ENCODE measurements at places on chromosomes 2 and 18.
A peak's percentile ranks its signal among the peaks of the same experiment; 100 is the strongest.

DNA sequence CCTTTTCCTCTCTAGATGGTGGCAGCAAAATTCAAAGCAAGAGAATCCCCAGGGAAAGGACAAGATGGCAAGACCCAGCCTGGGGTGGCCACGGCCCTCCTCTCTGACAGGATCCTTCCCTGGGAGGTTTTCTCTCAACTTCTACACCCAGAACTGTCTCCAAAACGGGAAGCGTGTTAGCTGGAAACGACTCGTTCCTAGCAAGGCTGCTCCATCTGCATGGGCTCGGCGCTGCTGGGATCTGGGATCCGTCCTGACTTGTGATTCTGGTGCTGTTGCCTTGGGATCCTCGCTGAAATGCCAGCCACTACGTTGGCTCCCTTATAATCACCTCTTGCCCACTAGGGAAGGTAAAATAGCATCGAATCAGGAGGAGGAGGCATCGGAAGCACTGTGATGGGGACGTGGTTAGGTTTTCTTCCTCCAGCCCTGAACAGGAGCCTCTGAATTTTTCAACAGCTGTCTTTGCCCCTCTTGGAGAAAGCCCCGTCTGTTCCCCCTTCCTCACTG lies 514.8 kb upstream of the MYT1L start:
- no peak for DNase-seq

GRCh38 chr2:225742487-225742886 lies 343.0 kb downstream of the NYAP2 start:
- no peak for DNase-seq

DNA sequence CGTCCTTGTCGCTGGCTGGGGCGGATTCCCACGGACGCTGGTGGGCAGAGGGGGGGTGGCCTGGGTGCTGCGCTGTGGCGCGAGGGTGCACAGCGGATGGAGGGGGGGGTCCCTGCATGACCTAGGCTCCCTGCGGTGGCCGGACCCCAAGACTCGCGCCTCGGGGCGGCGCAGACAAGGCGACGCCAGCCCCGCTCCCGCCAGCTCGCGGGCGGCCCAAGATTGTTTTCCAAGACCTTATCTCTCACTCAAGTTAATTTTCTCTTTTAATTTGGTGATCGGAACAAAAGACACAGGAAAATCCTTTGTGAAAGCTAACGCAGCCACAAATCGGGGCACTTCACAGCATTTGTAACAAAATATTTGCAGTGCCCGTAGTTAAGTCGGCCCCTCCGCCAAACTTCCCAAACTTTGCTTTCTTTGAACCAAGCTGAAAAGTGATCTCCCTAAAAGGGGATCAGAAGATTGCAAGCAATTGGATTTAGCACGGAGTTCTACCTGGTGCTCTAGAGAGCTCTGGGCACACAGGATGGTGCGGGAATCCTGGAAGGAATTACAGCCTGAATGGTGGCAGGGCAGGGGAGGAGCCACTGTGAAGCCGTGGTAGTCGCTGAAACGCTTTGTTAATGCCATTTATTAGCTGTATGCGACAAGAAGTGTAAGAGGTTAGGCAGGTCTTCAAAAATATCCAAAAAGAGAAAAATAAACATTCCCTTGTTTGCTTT lies 4.8 kb upstream of the ID2 start:
- DNase-seq, result no peak

GRCh38 chr2:73963385-73964120 lies 21.2 kb upstream of the TET3 start:
- no peak for DNase-seq

GRCh38 chr18:2529154-2529553 lies 42.2 kb downstream of the METTL4 start:
- DNase-seq, result no peak

GRCh38 chr18:13147130-13147529 lies 71.4 kb upstream of the LDLRAD4 start:
- no peak for DNase-seq

DNA sequence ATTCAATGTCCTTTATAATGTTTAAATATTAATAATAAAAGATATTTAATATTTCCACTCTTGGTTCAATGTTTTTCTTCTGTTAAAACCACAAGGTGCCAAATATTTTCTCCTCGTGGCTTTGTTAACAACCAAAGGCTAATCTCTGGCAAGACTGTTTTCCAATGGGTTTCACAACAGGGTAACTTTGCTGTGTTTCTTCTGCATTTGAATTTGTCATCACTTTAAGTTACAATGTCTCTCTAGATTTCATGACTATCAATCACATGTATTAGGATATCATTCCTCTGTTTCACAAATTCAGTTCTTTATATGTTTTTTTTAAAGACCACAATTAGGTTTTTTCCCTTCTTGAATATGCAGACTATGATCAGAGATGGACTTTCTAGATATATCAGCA lies 469.8 kb upstream of the ACVR2A start:
- no peak for DNase-seq

DNA sequence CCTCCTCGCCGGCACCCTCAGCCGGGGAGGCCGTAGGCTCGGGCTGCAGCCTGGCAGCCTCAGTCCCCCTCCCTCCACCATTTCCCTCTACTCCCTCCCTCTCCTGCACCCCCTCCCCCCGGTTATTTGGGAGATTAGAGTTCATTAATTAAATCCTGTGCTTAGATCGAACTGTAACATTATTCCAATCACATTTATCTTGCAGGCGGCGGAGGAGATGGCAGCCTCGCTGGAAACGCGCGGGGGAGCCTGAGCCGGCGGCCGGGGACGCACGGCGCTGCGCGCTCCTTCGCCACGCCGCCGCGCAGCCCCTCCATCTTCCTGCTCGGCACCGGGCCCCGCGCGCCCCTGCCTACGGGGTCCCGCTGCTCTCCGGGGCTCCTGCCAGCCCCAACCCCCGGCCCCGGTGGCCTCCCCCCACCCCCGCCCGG lies at the start of gene ST8SIA3:
ST8SIA3 (plus strand) TSS at position 287 of the 431 bp plus-strand sequence. CDS start 290 bp downstream, outside the sequence.
- DNase-seq, result no peak

GRCh38 chr18:59861009-59861408 lies 38.8 kb upstream of the PMAIP1 start:
- no peak for DNase-seq

- no peak for DNase-seq
These were observed 1027.7 kb downstream of the TMEM182 start for GRCh38 chr2:103789381-103790095.

GRCh38 chr2:121583555-121583954 lies 52.9 kb downstream of the RNU4ATAC start:
- DNase-seq, result no peak

GRCh38 chr2:6864923-6865345 lies 773 bp downstream of the CMPK2 start:
- no peak for DNase-seq

DNA sequence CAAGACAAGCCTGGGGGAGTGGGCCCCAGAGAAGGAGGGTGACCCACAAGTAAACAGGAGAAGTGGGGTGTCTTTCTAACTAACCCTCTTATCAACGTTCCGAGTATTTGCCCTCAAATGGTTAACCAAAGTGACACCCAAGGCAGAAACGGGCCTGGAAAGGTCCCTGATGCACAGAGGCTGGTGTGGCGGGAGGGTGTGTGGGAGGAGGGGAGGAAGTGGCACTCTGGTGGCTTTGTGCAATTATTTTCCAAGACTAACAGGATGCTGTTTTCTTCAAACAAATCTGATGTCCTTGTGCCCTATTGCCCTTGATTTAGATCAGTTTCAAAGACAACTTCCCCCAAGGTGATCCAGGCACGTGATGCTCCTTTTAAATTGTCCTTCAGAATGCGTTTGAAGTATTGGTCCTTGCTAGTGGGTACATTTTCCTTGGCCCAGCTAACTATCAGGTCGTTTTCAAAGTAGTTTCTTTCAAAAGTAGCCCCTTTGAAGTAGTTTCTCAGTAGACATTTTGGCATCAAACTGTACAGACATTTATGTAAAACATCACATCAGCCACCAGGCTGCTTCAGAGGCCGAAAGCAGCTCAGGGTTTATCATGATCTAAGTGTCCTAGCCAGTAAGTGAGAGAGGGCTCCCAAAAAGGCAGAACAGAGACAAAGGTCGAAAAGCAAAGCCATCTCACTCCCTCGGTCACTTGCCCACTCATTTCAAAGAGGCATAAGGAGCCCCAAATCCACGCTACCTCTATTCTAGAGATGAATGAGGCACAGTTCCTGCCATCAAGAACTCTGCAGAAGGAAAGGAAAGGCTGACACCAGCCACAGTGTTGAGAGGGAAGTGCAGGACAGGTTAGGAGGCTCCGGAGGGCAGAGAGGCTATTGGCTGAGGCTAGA lies 371.1 kb upstream of the ID2 start:
- DNase-seq, result peak; percentile 45

- DNase-seq, result no peak
These were observed 5.2 kb upstream of the MRPL33 start for GRCh38 chr2:27766287-27766661.

GRCh38 chr18:75291460-75291859 lies 80.9 kb downstream of the TSHZ1 start:
- no peak for DNase-seq

DNA sequence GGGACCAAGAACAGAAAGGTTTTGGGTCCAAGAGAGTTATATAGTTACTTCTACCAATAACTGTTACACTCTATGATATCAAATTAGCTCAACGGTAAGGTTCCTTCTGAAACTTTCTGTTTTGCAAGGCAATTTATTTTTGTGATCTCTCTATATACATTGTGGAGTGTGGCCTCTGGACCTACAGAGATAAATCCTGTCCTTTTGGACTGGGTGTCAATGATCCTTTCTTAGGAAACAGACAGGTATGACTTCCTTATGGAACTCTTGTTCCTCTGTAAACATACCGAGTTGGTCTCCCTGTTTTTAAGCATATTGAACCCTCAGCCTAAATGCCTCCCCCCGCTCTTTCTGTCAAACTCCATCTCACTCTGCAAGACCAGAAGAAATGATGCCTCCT lies 1117.8 kb downstream of the BCL11A start:
- DNase-seq, result no peak

DNA sequence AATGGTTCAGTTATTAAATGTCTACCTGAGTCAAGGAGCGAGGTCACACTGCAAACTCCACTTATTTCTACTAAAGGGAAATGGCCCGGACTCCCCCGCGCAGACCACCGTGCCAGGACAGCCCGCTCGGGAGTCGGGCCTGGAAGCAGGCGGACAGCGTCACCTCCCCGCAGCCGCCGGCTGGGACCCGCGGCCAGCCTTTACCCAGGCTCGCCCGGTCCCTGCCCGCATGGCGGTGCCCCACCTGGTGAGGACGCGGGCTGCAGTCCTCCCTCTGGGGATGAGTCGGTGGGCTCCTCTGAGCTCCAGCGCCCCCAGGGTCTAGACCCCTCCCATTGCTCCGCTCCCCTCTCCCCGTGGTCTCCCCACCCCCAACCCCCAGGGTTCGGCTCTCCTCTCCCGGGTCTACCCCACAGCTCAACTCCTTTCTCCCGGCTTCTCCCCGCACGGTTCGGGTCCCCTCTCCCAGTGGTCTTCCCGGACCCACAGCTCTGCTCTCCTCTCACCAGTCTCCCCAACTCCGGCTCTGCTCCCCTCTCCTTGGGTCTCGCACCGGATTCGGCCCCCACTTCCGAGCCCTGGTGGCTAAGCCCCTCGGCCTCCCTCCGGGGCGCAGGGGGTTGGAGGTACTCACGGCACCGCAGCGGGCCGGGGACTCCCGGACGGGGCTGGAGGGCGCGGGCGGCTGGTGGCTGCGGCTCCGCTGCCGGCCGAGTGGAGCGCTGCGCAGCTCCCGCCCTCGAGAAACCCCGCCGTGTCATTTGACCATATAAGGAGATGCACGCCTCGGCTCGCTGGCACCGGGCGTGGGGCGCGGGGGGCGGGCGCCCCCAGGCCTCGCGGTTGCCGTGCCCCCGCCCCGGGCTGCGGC lies at the start of gene FHL2:
FHL2 (minus strand) TSS at position 716 of the 871 bp plus-strand sequence. CDS start 12,535 bp downstream, outside the sequence.
- peak; percentile 60 for DNase-seq

- no peak for DNase-seq
These were observed 245.8 kb downstream of the PAX3 start for GRCh38 chr2:222052934-222053367.

- no peak for DNase-seq
These were observed 370.8 kb downstream of the TMEM182 start for GRCh38 chr2:103132536-103133217.

DNA sequence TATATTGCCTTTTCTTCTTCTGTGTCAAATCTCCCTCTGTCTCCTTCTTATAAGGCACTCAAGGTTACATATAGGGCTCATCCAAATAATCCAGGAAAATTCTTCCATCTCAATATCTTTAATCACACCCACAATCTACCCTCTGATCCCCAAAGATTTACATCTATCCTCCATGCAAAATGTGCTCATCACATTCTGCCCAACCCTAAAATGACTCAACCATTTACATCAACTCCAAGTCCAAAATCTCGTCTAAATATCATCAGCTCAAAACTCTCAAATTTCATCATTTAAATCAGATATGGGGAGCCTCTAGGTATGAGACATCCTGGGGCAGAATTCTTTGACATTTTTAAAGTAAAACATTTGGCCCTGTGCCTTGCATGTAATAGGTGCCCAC lies 1349.8 kb downstream of the SUCLG1 start:
- no peak for DNase-seq

DNA sequence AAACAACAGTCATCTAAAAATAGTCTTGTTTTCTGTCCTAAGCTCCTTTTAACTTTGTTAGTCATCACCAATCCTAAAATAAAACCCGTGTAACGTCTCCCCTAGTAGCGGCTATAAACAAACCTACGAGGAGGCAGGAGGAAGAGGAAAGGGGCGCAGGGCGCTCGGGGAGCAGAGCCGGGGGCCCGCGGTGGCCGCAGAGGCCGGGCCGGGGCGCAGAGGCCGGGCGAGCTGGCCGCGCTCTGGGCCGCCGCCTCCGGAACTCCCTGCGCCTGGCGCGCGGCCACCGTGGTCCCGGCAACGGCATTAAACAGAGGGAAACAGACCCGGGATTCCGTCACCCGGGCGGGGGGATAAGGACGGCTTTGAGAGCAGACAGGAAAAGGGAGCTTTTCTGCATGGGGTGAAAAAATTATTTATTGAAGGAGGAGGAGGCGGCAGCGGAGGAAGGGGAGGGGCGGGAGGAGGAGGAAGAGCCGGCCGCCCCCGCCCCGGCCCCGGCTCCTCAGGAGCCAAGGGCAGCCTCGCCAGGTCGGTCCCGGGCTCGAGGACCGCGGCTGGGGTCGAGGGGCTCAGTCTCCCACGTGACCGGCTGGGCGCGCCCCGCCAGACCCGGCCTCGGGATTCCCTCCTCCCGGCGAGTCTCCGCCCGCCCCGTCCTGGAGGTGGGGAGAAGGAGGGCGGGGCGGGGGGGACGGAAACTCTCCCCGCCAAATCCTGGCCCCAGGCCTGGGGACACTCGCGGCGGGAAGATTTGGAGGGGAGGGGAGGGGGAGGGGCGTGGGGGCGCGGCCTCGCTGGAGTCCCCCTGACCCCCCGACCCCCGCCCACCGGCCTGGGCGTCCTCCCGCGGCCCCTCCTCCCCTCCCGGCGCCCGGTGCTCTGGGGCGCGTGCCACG lies 1.8 kb upstream of the NFATC1 start:
- peak; percentile 66 for DNase-seq

- no peak for DNase-seq
These were observed 32.4 kb upstream of the TMEM131 start for GRCh38 chr2:98028101-98028561.

- DNase-seq, result no peak
These were observed 651.9 kb upstream of the HS6ST1 start for GRCh38 chr2:128970332-128971116.

- DNase-seq, result peak; percentile 48
These were observed 547 bp downstream of the SLC35F5 start for GRCh38 chr2:113755835-113756354.

GRCh38 chr18:10751653-10752052 lies 225.8 kb downstream of the NAPG start:
- DNase-seq, result no peak

- no peak for DNase-seq
These were observed 162.1 kb upstream of the SH3BP4 start for GRCh38 chr2:234789556-234790325.
